ENCODE measurements at places on chromosomes 5 and 9. TPM values are rescaled to one million over a fixed set of nuclear protein-coding genes. Genes with fewer than 3 reads are reported as not detected.

PRR7 gene
- total RNA-seq: 50.5 TPM

ORM1 gene
- total RNA-seq: not detected

DNA sequence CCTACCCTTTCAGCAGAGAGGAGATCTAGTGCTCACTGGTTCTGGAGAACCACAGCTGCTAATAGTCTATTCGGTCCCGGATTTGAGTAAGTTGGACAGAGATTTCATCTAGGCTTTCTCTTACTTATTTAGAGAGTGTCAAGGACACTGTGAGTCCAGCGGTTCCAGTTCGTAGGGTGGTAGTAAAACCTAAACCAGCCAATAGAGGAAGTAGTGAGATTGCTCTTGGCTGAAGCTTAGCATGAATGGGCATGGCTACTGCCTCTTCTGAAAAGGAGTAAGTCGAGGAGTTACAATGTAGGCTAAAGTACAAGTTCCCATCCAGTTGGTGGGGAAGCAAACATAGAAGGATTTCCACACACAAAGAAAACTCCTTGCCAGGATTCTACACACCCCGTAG, 109.6 kb upstream of the MOCS2 start:
- no peak for DNase-seq

DNA sequence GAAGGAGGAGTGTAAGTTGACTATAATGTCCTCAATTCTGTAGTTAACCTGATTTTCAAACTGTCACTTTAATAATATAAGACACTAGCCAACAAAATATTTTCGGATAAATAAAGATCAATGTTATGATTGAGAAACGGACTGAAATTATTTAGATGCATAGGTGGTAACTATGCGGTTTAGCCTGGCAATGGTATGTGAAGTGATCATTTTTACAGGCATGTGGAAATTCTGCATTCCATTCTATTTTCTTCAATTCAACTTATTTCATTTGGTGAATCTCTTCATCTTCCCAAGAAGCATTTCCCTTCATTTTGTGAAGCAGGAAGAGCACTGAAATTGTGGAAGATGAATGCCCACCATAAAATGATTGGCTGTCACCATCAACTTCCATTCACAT, 1457.5 kb upstream of the CDH9 start:
- DNase-seq: no peak

DNA sequence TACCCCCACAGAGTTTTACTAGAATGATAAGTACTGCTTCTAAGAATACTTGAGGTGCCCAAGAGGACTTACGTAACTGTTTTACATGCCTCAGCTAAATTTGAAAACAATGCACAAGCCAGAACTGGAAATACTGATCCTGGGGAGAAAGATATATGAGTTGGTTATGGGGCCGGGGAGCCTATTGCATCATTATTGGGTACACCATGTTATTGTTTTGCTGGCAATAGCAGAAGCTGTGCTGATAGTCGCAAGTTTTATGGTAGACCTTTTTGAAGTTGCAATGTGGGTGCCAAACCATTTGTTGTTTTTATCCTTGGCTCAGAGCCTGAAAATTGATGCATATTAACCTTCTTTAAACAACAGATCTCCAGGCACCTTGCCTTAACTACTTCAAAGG, 108.4 kb upstream of the DHFR start:
- DNase-seq: no peak

GRCh38 chr9:137982200-137982599, 104.6 kb downstream of the CACNA1B start:
- peak; percentile 33 for DNase-seq

All from Caki2 (cell line).